Head of caudate nucleus (tissue), 42 donors: ENCODE measurements at places on chromosomes 16 and 17.
A peak's percentile ranks its signal among the peaks of the same experiment; 100 is the strongest.

GRCh38 chr17:81171941-81172340 is 5.9 kb upstream of the AATK start:
- no peak for DNase-seq

DNA sequence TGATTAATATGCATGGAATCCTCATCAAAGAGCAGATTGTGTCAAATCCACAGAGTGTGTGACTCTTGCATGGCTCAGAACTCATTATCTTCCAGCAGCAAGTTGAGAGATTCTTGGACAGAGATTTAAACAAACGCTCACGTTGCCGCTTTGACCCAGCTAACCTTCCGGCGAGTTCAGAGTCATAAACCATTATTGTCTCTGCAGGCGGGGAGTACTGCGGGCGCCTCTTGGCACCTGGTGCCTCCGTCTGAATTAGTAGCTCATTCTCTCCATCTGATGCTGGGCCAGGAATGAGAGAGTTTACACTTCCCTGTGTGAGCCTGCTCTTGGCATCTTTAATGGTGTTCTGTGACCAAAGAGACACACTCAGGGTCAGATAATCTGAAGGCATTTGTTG is 138.6 kb upstream of the WSCD1 start:
- peak; percentile 5 for DNase-seq

- no peak for DNase-seq
These were observed 2.6 kb upstream of the ALG1 start for GRCh38 chr16:5069048-5069447.

DNA sequence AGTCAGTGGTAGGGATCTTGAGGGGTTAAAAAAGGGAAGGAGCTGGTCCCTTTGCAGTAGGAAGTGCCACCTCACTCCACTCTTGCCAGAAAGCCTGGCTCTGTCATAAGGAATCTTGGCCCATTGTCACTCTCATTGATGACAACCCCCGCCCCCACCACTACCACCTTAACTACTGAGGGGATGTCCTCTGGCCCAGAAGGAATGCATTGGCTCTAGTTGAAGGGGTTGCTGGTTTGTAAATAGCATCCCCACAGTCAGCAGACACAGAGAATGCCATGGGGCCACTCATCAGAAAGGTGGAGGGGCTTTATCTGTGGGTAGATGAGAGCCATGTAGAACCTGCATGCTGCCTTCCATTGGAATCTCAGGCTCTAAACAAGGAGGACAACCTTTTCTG is 316.2 kb downstream of the WWOX start:
- DNase-seq, result no peak

GRCh38 chr16:70694868-70695218 is 9.0 kb upstream of the MTSS2 start:
- no peak for DNase-seq

GRCh38 chr17:79792984-79793923 is 3.6 kb downstream of the CBX8 start:
- no peak for DNase-seq

DNA sequence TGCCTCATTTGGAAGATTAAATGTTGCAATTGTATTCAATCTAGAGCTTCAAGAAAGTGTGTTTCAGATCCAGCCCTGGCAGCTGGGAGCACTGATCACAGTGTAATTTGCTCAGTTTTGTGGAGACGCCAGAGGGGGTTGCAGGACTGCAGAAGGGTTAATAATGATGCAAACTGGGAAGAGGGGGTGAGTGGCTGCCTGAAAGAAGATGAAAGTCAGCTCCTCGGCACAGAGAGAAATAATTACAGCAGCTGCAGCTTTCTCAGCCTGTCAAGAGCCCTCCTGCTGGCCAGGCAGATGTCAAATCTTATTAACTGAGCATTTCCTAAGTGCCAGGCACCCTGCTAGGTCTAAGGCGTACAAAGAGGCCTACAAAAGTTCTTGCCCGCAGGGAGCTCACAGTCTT is 97.7 kb downstream of the ZNF18 start:
- peak; percentile 10 for DNase-seq

DNA sequence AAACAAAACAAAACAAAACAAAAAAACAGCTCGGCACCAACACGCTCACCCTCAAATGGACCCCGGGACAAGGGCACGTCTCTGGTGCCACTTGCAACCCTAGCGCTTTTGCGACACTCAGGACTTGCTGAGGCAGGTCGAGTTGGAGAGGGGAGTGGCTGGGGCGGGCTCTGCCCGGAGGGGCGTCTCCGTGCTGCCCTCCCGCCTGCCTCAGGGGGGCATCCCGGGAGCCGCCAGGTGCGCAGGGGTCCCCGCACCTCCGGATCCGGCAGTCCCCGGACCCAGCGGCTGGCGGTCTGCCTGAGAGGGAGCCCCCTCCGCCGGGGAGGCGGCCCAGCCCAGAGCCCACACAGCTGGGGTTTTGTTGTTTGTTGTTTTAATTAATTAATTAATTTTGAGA is at the start of gene SLC52A1:
Gene SLC52A1, minus strand, starts transcription at position 112 of the 400 bp plus-strand sequence. CDS start 820 bp downstream, outside the sequence.
- DNase-seq, result no peak

DNA sequence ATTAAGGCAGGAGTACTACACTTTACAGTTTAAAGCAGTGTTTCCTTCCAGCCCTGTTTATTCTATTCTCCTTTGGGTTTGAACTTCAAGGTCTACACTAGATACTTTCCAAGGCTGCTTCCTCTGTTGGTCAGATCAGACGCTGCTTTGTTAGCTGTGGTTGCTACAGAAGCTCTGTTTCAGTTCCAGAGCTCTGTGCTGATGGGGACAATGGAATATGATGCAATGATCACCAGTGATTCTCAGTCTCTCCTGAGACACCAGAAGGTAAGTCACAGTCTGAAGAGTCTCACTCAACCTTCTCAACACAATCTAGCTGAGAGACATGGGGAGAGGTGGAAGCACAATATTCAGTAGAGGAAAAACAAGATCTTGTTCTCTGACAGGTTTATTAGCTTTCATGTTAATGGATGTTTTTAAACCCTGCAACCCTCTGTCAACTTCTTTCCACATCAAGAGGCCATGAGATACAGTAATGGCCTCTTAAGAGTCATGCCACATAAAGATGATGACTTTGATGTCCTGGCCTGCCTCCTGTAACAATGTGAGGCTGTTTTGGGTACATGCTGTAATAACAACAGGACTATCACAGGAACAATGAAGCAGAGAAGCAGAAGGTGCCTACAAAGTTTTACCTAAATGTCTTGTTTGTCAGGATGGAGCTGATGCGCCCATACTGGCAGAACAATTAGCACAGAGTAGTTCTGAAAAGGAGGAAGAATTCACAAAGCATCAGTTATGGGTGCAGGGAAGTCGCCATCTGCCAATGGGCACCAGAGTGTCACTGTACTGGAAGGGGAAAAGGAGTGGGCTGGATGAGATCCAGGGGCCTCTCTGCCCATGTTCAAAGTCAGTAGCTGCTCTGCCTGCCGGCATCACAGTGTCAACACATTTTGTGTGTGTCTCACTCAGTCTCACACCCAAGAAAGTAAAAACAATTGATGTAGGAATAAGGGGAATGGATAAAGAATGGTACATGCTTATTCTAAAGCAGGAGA is 33.4 kb downstream of the PSME3IP1 start:
- DNase-seq, result no peak

- no peak for DNase-seq
These were observed 1.9 kb downstream of the NTN3 start for GRCh38 chr16:2472885-2473445.

GRCh38 chr17:77885678-77886386 is 72.7 kb upstream of the TNRC6C start:
- DNase-seq, result no peak

DNA sequence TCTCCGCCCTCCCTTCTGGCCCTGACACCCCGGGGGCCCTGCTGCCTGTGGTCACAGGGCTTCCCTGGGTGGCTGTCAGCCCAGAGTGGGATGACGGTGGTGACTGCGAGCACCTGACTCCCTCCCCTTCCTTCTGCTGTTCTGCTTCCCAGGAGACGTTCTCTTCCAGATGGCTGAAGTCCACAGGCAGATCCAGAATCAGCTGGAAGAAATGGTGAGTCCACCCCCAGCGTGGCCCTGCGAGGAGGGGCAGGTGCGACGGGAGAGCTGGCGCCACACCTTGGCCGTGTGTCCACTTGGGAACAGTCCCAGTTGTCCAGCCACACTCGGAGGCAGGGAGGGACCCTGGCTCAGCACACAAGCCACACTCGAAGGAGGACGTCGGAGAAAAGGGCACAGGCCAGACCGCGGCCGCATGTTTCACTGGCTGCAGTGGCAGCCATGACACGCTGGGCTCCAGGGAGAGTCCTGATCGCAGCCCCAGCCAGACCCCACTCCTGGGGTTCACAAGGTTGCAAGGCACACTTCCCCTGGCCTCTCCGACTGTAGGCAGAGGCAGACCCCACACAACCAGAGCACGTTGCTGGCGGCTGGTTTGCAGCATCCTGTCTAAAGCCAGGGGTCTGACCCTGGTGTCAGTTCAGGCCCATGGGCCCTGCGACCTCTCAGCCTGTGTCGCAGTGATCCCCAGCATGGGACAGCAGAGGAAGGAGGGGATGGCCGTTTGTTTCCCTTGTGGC is 49.9 kb downstream of the BAIAP2 start:
- DNase-seq, result peak; percentile 63

DNA sequence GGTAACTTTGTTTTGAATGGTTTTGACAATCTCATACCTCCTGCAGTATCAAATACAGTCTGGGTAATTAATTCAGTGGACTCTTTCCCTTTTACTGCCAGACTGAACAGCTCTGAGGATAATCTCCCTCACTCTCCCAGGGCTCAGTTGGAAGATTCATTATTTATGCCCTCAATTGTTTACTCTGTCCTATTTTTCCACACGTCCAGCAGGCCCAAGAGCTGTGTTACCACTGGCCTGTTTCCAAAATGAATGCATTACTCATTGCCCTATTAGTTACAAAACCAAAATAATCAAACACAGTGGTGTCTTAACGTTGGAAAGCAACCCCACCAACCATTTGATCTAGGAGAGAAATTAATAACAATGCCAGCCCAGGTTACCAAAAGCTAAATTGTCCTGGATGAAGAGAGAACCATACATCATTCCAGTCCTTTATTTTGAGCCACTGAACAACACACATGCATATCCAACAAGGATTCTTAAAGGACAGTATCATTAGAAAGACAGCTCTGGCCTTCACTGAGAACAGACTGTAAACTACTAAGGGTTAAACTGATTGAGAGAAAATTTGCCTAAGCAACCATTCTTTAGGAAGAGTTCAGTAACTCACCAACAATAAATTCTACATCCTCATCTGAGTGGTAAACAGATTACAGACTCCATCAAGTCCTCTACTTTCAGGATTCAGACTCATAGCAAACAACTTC is 34.5 kb downstream of the FAM222B start:
- DNase-seq, result no peak

- DNase-seq, result no peak
These were observed 11.5 kb downstream of the TRIM25 start for GRCh38 chr17:56902348-56902747.

DNA sequence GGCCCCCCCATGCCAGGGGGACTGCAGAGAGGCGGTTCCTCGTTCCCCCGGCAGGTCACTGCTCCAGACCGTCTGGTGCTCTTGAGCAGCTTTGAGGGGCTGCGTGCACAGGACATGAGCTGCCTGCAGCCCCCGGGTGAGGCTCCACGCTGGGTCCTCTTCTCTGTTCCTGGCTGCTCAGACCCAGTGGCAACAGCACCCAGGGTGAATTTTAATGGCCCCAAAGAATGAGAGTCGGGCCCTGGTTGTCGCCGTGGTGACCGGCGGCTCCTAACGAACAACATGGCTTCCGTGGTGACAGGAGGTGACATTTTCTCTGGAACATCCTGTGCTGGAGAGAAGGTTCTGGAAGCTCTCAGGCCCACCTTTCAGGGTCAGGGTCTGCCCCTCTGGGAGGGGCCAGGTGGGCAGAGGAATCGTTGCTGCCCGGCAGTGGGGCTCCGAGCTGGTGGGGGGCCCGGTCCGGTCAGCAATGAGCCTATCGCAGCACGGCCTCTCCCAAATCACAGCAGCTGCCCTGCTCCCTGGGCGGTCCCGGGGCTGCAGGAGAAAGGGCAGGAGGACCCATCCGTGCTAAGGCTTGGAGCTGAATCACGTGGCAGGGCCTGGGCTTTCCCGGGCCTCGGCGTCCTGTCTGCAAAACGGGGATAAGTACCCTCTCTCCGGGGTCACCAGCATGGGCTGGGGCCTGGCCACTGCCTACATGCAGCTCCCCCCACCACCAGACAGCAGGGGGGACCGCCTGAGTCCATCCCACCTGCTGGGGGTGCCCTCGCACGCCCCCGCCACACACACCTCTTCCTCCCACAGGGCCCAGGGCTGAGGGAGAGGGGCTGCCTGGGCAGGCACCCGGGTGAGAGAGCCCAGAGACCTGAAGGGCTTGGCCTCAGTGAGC is 3.4 kb upstream of the C1QTNF8 start:
- no peak for DNase-seq

DNA sequence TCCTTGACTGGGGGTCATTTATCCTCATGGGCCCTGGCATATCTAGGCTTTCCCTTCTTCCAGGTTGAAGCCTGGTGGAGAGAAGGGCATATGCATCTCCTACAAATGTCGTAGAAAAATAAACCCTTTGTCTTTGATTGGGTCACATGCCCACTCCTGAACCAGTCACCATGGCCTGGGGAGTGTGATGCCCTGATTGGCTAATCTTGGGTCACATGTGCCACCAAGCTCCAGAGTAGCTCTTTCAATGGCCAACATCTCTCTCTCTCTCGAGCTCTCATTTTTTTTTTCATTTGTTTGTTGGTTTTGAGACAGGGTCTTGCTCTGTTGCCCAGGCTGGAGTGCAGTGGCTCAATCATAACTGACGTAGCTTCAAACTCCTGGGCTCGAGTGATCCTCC is 5.6 kb upstream of the XPO6 start:
- no peak for DNase-seq

- no peak for DNase-seq
These were observed 4.6 kb upstream of the CD7 start for GRCh38 chr17:82321947-82322466.

DNA sequence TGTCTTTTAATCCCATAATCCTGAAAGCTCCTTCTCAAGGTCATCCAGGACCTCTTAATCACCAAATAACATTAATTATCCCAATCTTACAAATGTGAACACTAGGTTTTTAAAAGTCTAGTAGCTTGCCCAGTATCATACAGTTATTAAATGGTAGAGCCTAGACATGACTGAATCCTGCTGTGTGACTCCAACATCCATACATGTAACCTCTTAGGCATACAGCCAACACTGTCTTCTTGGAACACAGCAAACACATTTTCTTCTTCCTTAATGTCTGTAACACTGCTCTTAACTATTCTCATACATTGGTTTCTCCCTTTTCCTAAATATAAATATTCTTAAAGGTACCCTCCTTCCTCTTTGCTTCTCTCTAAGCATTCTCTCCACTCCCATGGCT is 13.7 kb downstream of the BRIP1 start:
- no peak for DNase-seq

- DNase-seq, result no peak
These were observed 623.7 kb downstream of the CDH8 start for GRCh38 chr16:61412562-61412961.

DNA sequence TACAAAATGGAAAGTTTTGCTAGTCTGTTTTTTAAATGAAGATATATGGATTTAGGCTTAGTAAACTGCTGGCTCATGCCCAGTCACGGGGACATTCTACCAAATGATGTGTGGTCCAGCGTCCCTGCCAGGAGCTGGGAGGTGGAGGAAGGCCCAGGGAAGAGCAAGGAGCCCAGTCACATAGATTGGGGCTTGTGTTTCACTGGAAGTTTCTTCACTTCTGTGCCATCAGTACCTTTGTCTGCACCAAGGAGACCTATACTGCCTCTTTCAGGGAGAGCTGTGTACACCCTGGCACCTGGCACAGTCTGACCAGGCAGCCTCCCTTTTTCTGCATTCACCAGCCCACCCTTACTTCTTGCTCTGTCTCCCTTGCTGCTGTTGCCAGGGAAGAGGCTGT is 32.6 kb upstream of the ERN1 start:
- DNase-seq, result no peak

- no peak for DNase-seq
These were observed 280.2 kb downstream of the SEC14L1 start for GRCh38 chr17:77420804-77421629.
